ENCODE measurements at places on chromosomes 7 and 10. TPM values are rescaled to one million over a fixed set of nuclear protein-coding genes. Genes with fewer than 3 reads are reported as not detected.

GRCh38 chr7:42212541-42213090, 24.4 kb downstream of the GLI3 start:
- DNase-seq, result no peak

The CTAGE6 gene
- polyA plus RNA-seq, result 0.40 TPM

GRCh38 chr10:59865101-59865500, 41.3 kb downstream of the CCDC6 start:
- DNase-seq, result peak; percentile 22

The PAPOLB gene
- not detected for polyA plus RNA-seq

The TMEM26 gene
- polyA plus RNA-seq, result not detected

- no peak for DNase-seq
These were observed 82.7 kb downstream of the PAX2 start for GRCh38 chr10:100827819-100828737.

DNA sequence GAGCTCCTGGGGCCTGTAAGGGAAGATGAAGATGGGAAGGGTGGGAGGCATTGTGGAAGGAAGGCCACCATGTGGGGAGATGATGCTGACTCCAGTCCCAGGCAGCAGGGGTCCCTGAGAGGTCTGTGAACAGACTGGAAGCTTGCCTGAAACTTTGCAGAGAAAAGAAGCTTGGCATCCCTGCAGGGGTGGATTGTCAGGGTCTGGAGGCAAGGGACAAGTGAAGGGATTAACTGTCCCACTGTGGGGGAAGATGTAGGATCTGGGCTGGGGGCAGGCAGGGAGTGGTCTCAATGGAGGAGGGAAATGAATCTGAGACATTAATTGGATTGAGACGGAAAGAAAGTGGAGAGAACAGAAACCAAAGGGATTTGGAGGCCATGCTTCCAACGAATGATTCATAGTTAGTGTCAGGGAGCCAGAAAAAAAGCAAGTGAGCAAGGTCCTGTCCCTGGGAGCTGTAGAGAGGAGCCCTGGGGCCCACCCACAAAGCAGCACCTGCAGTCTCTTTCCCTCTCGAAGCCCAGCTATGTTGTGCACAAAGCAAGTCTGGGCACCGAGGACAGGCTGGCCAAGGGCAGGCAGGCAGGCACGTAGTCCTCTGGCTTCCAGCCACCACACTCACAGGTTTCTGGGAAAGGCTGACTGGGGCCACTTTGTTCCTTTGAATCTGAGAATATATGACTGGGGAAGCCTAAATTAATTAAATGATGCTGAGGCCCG, 4.7 kb upstream of the SLC18A3 start:
- DNase-seq, result no peak

GRCh38 chr10:109978481-109978880, 29.3 kb upstream of the ADD3 start:
- peak; percentile 57 for DNase-seq

The HTRA1 gene
- polyA plus RNA-seq, result not detected

GRCh38 chr10:78405231-78405630, 371.6 kb downstream of the RPS24 start:
- no peak for DNase-seq

The NUTM2B gene
- not detected for polyA plus RNA-seq

DNA sequence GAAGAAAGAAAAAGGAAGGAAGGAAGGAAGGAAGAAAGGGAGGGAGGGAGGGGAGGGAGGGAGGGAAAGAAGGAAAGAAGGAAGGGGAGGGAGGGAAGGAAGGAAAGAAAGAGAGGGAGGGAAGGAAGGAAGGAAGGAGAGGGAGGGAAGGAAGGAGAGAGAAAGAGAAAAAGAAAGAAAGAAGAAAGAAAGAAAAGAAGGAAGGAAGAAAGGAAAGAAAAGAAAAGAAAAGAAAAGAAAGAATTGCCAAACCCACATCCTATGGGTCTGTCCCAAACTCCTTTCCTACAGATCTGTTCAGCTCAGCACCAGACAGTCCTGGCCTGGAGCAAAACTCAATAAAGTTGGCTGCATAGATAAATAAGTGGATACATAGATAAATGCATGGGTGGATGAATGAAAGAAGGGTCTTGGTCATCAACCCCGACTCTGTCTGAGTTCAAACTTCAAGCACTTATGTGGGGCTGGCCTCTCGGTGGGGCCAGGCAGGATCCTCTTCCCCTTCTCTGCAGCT, 17.2 kb upstream of the TLX1 start:
- DNase-seq, result no peak

- no peak for DNase-seq
These were observed 46.4 kb downstream of the ESYT2 start for GRCh38 chr7:158782761-158783401.

DNA sequence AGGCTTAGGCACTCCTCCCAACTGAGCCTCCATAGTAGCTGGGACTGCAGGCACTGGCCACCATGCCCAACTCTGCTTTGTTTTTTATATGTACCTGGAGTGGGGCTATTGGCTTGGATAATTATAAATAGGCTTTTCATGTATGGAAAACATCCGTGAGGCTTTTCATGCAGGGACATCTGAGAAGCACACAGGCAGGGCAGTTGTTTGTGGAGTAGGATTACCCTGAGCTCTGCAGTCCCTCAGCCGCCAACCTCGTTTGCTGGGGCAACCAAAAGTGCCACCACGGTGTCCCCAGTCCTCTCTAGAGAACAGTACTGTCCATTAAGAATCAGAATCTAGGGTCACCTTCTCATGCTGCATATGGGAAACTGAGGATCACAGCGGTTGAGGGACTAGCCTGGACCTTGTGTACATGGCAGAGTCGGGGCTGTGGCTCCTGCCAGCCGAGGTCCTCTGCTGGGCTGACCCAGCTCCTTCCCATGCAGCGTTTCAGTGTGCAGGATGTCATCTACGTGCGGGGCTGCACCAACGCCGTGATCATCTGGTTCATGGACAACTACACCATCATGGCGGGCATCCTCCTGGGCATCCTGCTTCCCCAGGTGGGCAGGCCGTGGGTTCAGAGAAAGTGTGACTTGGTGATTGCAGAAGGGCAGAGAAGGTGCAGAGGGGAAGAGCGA, 54.5 kb downstream of the TSPAN15 start:
- no peak for DNase-seq

GRCh38 chr7:116354171-116354545, 143.8 kb downstream of the TES start:
- DNase-seq, result no peak

GRCh38 chr10:92241158-92241500, 49.7 kb downstream of the CPEB3 start:
- no peak for DNase-seq

GRCh38 chr10:60896033-60896432, 48.0 kb downstream of the RHOBTB1 start:
- no peak for DNase-seq

The GPER1 gene
- polyA plus RNA-seq, result not detected

DNA sequence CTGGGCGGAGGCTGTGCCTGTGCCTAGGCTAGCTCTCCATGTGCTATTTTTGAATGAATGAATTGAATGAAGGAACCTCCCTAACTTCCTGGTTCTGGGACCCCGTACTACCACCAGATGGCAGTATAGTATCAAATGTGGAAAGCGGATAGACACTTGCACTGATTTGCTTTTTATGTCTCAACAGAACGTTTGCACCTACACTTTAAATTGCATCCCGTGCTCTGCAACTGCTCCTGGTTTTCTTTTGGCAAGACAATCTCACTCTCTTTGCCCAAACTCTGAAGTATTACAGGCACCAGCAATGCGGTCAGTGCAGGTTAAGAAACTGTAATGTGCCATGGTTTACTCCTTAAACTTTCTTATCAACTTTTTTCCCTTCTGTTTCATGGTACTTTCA, 6.5 kb downstream of the FZD8 start:
- no peak for DNase-seq

DNA sequence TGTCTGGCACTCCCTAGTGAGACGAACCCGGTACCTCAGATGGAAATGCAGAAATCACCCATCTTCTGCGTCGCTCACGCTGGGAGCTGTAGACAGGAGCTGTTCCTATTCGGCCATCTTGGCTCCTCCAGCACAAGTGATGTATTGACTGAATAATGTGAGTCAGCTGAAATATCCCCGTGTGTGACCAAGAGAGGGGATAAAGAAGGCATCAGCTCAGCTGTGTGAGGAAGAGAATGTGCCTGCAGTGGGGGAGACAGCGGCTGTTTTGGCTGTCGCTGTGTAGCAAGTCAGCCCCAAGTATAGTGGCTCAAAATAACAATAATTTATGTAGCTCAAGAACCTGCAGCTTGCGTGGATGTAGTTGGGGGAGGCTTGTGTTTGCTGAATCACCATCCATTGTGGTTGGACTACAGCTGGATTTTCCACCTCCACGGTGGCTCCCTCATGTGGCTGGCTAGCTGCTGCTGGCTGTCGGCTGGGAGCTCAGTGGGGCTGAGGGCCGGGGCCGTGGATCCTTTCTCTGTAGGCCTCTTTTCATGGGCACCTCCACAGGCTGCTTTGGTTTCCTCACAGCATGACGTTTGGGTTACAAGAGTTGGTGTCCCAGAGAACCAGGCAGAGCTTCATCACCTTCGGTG, 434.5 kb downstream of the CCSER2 start:
- DNase-seq, result no peak

The LRRC61 gene
- polyA plus RNA-seq, result 16.0 TPM

GRCh38 chr10:114600057-114600456, 58.0 kb downstream of the ABLIM1 start:
- DNase-seq, result no peak

DNA sequence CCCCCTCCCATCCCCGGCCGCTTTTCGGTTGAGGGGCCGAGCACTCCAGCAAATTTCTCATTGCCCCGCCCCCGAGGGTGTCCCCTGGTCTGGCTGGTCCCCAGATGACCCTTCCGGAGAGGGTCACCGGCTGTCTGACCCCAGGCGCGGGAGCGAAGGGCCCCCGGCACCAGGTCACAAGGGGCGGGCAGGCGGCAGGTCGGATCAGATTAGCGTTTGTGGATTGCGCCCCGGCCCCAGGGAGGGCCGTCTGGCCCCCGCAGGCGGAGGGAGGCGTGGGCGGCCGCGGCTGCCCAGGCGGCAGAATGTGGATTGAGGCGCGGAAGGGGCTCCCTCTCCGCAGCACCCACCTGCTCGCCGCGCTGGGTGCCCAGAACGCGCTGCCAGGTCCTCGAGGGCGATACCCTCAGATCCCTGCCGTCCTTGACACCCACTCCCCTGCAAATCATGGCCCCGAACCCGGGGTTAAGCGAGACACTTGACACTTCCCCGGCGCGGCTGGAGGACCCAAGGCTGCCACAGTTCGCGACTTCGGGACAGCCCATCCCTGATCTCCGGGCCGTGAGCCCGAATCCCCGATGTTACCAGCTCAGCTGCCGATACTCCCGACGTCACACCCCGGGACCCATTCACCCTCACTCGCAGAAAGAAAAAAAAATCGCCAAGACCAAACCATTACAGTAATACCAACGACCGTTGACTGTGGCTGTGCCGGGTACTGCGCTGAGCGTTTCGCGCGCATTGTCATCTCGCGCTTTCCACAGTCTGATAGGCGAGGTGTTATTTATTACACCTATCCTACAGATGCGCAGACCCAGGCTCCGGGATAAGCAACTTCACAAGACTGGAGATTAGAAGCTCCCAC, 953 bp downstream of the NODAL start:
- peak; percentile 9 for DNase-seq

The SPACDR gene
- 0.34 TPM for polyA plus RNA-seq

The DCLRE1C gene
- 24.5 TPM for polyA plus RNA-seq

DNA sequence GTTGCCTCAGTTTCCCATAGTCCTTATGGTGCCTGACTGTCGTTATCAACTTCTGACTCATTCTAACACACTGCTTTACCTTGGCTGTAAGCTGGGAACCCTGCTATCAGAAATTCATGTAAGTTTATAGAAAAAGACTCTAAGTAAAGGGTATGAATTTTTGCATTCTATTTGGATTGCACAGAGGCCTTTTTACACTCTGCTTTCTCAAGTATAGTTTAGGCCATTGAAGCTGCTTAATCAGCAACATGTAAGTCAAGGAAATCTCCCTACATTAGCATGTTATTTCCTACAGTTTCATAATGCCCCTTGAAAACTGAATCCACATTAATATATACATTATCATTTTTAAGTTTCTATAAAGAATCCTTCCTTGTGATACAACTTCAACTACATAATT, 17.1 kb upstream of the ITGB8 start:
- no peak for DNase-seq

DNA sequence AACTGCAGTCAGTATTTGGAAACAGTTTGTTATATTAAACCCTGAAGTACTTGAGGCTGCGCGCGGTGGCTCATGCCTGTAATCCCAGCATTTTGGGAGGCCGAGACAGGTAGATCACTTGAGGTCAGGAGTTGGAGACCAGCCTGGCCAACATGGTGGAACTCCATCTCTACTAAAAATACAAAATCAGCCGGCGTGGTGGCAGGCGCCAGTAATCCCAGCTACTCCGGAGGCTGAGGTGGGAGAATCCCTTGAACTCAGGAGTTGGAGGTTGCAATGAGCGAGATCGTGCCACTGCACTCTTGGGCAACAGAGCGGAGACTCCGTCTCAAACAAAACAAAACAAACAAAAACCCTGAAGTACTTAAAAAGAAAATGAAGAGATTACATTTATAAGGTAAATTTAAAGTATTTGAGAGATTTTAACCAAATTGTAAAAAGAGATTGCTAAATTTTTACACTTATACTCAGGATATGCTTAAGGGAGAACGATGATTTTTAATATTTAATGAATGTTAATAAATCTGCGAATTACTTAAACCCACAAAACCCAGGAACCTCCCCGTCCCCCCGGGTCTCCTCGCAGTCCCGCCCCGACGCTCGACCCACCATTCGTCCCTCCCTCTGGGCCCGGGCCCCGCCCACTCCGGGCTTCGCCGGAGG, 425 bp upstream of the MTG1 start:
- no peak for DNase-seq

The WIPF3 gene
- not detected for polyA plus RNA-seq

DNA sequence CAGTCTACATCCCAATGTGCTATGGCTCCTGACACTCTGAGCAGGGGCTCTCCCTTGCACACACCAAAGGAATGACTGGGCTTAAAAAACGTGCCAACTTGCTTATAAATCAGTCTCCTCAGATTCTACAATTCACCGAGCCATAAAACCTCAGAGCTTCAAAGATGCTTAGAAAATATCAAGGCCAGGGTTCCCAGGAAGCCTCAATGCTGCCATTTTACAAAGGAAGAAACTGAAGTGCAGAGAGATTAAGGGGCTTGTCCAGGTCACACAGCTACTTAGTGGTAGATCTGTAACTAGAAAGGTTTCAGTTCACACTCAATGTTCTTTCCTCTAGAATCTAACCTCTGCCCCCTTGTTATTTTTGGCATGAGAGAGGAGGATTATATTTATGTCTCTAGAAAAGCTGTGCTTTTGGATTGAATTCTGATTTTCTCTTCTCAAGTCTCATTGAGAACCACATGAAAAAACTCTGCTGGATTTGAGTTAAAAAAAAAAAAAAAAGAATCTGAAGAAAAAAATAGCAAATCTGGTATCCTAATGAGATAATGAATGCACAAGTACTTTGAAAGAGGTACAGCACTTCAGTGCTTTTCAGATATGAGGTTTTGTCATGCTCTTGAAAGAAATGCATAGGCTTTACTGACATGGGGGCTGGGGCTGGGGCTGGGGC, 22.3 kb upstream of the TSPAN33 start:
- DNase-seq, result no peak

GRCh38 chr10:63822496-63822895, 301.3 kb downstream of the REEP3 start:
- no peak for DNase-seq

GRCh38 chr10:43252783-43253341, 14.0 kb downstream of the RASGEF1A start:
- DNase-seq, result no peak
